Activated CD4-positive, alpha-beta T cell treated with anti-CD3 and anti-CD28 coated beads, Interleukin-2, amount 10 ng/mL, durations not matched to agents 7 days and 5 days (primary cell): ENCODE measurements at places on chromosomes 7 and 10.

- no peak for DNase-seq
Measured at GRCh38 chr10:71798308-71798624, 24.9 kb upstream of the VSIR start.

GRCh38 chr7:157194948-157195347, 56.2 kb downstream of the UBE3C start:
- DNase-seq: no peak

GRCh38 chr7:108001764-108002725, 916 bp downstream of the LAMB1 start:
- DNase-seq: no peak

DNA sequence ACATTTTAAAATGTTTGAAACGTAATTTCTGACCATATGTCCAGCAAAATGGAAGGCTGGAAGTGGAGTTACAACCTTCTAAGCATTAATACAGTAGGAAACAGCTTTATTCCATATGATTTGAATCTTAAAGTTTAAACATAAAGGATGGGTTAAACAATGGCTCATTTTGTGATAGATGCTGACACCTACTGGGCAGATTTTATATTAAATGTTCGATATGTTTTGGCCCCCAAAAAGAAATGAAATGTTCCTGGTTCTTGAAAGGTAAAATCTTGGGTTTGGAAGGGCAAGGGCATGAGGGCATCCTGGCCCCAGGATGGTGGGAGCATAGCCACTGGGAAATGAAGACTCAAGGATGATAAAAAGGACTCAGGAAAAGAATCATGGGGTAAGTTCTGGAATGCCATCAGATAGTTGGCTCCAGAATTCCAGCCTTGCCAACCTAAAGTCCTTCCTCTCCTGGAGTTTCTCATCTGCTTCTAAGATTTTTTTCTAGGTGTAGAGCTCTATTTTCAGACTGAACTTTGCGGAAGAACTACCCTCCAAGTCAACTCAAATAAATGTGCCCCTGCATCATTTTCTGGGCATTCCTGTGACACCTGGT, 34.6 kb upstream of the SLC35G1 start:
- DNase-seq: no peak

GRCh38 chr10:6385665-6386064, 182.9 kb downstream of the PFKFB3 start:
- no peak for DNase-seq

GRCh38 chr10:71219918-71220688, 7.7 kb downstream of the UNC5B start:
- no peak for DNase-seq

DNA sequence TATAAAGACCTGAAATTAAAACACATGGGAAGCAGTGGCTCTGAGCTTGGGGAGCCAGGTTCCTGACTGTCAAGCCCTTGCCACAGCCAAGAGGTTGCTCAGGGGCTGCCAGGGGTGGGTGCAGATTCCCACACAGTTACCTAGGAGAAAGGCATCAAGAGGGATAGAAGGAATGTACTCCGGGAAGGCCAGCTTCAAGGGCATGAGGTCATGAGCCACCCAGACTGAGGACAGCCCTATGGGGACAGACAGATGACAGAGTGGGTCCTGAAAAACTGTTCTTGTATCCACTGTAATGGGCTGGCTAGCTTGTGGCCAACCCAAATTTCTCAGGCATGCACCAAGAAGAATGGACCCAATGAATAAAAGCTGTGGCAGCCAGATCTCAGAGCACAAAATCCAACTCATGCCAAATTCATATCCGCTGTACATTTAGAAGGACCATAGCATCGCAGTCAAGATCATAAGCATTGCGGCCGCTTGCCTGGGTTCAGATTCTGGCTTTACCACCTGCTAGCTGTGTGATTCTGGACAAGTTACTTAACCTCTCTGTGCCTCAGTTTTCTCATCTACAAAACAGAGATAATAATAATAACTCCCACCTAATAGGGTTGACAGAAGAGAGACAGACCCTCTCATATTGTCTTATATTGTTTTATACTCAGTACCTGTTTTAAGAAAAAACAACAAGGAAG, 44.9 kb upstream of the KCNMA1 start:
- no peak for DNase-seq

DNA sequence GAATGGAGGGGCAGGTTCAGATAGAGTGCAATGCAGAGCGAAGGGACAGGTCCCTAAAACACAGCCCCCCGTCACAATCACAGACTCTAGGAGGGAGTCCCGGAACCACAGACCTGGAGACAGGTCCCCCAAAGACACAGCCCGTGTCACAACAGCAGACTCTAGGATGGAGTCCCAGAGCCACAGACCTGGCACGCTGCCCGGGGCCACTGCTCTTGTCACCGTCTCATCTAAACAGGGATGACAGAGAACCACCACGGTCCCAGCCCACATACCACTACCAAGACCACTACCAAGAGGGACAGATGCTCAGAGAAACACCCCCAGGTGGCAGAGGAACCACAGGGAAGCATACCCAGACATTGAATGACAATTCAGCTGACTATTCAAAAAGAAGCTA, 183.9 kb downstream of the TCERG1L start:
- DNase-seq: no peak

GRCh38 chr10:92242910-92243671, 47.8 kb downstream of the CPEB3 start:
- DNase-seq: peak; percentile 33

- DNase-seq: no peak
Measured at GRCh38 chr7:100017300-100017699, 1.9 kb downstream of the ZKSCAN1 start.

DNA sequence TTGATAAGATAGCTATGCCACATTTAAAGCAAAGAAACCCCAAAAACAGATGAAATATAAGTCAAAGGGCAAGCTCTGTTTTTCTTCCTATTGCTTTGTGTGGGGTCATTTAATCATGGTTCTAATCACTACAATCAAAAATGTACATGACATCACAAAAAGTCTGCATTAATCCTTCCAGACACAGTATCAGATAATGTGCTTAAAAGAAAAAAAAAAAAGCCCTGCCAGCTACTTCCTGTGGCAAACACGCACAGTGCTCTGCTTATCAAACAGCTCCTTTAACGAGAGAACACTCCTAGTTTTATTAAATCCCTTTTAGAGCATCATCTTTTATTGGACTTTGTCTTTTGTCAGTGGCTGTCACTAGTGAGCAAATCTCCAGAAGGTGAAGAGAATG, 1005.8 kb downstream of the GATA3 start:
- DNase-seq: no peak

DNA sequence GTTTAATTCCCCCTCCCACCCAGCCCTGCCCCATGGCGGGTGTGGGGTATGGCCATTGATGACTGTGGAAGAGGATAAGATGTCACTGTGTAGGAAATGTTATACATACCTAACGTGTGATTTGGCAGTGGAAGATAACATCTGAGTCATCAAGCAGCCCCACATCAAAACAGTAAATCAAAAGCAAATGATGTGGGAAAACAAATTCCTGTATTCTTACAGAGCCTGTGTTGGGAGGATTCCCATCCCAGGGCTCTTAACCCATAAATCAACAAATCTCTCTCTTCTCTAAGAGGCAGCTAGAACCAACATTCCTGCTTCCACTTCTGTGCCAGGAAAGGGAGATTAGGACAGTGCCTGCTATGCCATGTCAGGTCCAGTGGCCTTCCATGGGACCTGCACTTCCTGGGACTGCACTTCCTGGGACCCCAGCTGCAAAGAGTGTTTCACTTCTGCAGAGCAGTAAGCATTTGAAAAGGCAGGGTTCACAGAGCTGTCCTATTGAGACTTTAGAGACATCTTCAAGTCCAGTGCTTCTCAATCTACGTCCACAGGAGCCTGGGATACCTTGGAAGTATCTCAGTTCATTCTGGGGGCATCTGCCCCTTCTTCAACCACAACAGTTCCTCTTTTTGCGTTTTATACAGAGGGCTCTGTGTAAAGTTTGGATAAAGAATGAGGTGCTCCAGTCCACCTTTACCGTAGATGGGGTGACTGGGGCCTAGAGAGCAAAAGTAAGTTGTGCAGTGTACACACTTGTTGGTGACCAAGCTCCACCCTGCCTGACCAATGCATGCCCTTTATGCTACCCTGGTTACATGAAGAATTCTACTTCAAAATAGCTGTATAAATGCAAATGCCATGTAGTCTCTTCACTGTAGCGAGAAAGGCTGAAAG, 45.7 kb downstream of the ATXN7L1 start:
- no peak for DNase-seq

DNA sequence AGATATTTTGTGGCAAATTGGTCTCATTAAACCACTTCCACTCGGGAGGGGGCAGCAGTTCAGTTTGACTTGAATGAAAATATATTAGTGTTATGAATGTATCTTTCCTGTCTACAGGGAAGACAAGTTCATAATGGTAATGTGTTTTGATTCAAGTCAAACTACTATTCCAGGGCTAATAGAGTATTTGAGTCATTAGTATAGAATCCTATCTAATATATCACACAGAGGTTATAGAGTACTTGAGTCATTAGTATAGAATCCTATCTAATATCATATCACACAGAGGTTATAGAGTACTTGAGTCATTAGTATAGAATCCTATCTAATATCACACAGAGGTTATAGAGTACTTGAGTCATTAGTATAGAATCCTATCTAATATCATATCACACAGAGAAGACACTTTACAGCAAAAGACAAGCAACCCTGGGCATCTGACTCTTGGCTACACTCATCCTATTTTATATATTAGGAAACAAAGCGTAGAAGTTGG, 199.7 kb upstream of the MAGI2 start:
- DNase-seq: no peak

- DNase-seq: no peak
Measured at GRCh38 chr10:122519873-122520272, 40.7 kb upstream of the DMBT1 start.

DNA sequence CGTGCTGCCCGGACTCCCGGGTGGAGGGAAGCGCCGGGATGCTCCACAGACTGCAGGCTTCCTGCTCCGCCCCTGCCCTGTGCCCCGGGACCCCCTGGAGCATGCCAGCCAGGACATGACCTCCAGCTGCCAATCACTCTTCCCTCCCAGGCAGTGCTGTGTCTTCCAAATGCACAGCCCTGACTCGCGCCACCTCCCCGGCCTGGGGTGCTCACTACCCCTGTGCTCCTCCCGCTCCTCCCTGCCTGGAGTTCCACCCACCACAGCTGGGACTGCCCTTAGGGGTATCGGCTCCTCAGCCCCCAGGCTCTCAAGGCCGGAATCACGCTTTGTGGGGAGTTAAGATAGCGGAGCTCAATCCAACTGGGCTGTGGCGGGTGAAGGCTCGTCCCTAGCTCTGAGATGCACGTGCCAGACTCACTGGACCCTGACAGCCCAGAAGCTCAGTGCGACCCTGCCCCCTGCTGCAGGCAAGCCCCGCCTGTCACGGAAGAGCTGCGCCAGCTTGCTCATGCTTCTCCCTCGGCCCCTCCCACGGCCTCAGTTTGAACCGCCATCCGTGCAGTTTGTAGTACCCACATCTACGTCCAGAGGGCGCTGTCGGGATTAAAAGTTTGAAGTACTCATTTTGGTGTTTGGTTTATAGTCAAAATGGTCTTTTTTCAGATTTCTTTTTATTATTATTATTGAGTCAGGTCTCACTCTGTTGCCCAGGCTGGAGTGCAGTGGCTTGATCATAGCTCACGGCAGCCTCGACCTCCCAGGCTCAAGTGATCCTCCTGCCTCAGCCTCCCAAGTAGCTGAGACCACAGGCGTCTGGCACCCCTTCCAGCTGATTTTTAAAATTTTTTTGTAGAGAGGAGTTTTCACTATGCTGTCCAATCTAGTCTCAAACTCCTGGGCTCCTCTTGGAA, 142.5 kb upstream of the TCERG1L start:
- peak; percentile 72 for DNase-seq

DNA sequence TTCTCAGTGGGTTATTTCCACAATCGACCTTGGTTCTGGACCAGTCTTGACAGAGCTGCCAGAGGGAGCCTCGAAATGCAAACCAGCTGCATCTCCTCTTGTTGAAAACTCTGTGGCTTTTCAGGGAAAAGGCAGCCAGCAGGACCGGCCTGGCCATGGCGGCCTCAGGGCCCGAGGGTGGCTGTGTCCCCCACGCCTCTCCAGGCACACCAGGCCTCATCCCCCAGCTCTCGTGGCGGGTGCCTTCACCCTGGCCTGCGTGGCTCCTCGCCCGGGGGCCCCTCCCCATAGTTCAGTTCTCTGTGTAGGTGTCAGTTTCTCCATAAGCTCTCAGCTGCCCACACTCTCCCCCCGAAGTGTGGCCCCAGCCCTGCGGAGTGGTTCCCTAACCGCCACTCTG, 63.5 kb downstream of the MGMT start:
- DNase-seq: no peak

GRCh38 chr10:76962851-76963250, 674.8 kb downstream of the KCNMA1 start:
- DNase-seq: no peak

- no peak for DNase-seq
Measured at GRCh38 chr10:62626079-62626478, 178.4 kb upstream of the ADO start.
